ENCODE measurements at places on chromosomes 11 and 22. TPM values are rescaled to one million over a fixed set of nuclear protein-coding genes. Genes with fewer than 3 reads are reported as not detected.

Gene SLC35F2
- total RNA-seq = 42.6 TPM

Gene DAGLA
- total RNA-seq = 6.6 TPM

Gene ANO3
- not detected for total RNA-seq

Gene PLEKHA7
- total RNA-seq = 46.8 TPM

Gene PKDREJ
- not detected for total RNA-seq

Gene TM7SF2
- total RNA-seq = 4.6 TPM

Gene SCN4B
- total RNA-seq = 0.06 TPM

Gene OR51T1
- total RNA-seq = not detected

Gene OR51E2
- total RNA-seq = not detected

Gene CCDC88B
- total RNA-seq = 7.6 TPM

Gene GGT5
- total RNA-seq = 4.0 TPM

Gene PTDSS2
- 42.1 TPM for total RNA-seq

Gene BARX2
- total RNA-seq = not detected

Gene PDGFB
- total RNA-seq = 3.2 TPM

Gene CHEK2
- total RNA-seq = 8.9 TPM

Measured in A549 treated with Hydrocortisone at 1 μM for 4 hours (cell line).